ENCODE measurements at places on chromosomes 12 and 14. TPM values are rescaled to one million over a fixed set of nuclear protein-coding genes. Genes with fewer than 3 reads are reported as not detected.

GRCh38 chr14:96624661-96625425 lies 122.7 kb downstream of the PAPOLA start:
- no peak for DNase-seq
- no peaks in the 10 kb centered on the region for H3K36me3 ChIP-seq
- no peak overlapping the region for H3K4me3 ChIP-seq
- no peak overlapping the region for H3K27ac ChIP-seq
- H3K27me3 ChIP-seq = peaks cover 14% of the 10 kb centered on the region

- DNase-seq = no peak
- H3K27me3 ChIP-seq = peaks cover 13% of the 10 kb centered on the region
- H3K4me1 ChIP-seq = no peaks in the 10 kb centered on the region
- H3K4me3 ChIP-seq = no peak overlapping the region
- H3K27ac ChIP-seq = no peak overlapping the region
- no peaks in the 10 kb centered on the region for H3K36me3 ChIP-seq
Observed at GRCh38 chr14:71804992-71805391, 127.2 kb upstream of the RGS6 start.

DNA sequence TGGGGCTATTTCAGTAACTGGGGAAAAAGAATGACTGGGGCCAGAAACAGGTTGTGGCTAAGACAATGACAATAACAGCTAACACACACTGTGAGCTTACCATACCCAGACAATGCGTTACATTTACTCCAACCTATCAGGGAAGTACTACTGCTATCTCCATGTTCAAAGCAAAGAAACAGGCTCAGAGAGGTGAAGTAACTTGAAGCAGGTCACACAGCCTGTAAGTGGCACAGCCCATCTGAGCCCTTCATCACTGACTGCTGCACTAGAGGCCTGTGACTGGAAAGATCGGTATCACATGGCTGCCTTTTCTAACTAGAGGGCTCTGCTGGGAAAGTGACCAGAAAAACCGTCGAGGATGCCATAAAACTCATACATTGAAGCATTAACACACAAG lies 7.9 kb downstream of the GCN1 start:
- peaks cover 12% of the 10 kb centered on the region for H3K4me1 ChIP-seq
- H3K27ac ChIP-seq = no peak overlapping the region

GRCh38 chr12:85676816-85677749 lies 159.1 kb downstream of the RASSF9 start:
- no peak overlapping the region for H3K27ac ChIP-seq
- H3K4me3 ChIP-seq = no peak overlapping the region
- no peaks in the 10 kb centered on the region for H3K4me1 ChIP-seq
- DNase-seq = no peak
- no peaks in the 10 kb centered on the region for H3K27me3 ChIP-seq

GRCh38 chr12:21129906-21130305 lies 1.1 kb upstream of the SLCO1B1 start:
- no peaks in the 10 kb centered on the region for H3K27me3 ChIP-seq
- no peak for DNase-seq
- H3K4me3 ChIP-seq = no peak overlapping the region
- no peak overlapping the region for H3K27ac ChIP-seq
- no peaks in the 10 kb centered on the region for H3K4me1 ChIP-seq

GRCh38 chr14:60095781-60096450 lies 4.2 kb downstream of the PCNX4 start:
- DNase-seq = no peak
- H3K4me3 ChIP-seq = no peak overlapping the region
- peaks cover 20% of the 10 kb centered on the region for H3K36me3 ChIP-seq
- peaks cover 36% of the 10 kb centered on the region for H3K4me1 ChIP-seq
- H3K27ac ChIP-seq = no peak overlapping the region

GRCh38 chr12:90074086-90074485 lies 365.4 kb upstream of the ATP2B1 start:
- peaks cover 5% of the 10 kb centered on the region for H3K27me3 ChIP-seq
- H3K4me1 ChIP-seq = peaks cover 28% of the 10 kb centered on the region
- no peak for DNase-seq
- no peak overlapping the region for H3K4me3 ChIP-seq
- no peak overlapping the region for H3K27ac ChIP-seq

- DNase-seq = no peak
- H3K27ac ChIP-seq = no peak overlapping the region
- no peaks in the 10 kb centered on the region for H3K36me3 ChIP-seq
- no peak overlapping the region for H3K4me3 ChIP-seq
- no peaks in the 10 kb centered on the region for H3K4me1 ChIP-seq
Observed at GRCh38 chr12:18275981-18276380, 14.7 kb downstream of the PIK3C2G start.

GRCh38 chr12:64707362-64707761 lies 51.8 kb downstream of the GNS start:
- H3K36me3 ChIP-seq = peaks cover 8% of the 10 kb centered on the region
- H3K27me3 ChIP-seq = no peaks in the 10 kb centered on the region
- no peak overlapping the region for H3K27ac ChIP-seq
- DNase-seq = no peak

GRCh38 chr14:90336985-90337384 lies 5.2 kb upstream of the NRDE2 start:
- no peak overlapping the region for H3K27ac ChIP-seq
- peaks cover 6% of the 10 kb centered on the region for H3K4me1 ChIP-seq
- no peak overlapping the region for H3K4me3 ChIP-seq
- peaks cover 16% of the 10 kb centered on the region for H3K27me3 ChIP-seq

DNA sequence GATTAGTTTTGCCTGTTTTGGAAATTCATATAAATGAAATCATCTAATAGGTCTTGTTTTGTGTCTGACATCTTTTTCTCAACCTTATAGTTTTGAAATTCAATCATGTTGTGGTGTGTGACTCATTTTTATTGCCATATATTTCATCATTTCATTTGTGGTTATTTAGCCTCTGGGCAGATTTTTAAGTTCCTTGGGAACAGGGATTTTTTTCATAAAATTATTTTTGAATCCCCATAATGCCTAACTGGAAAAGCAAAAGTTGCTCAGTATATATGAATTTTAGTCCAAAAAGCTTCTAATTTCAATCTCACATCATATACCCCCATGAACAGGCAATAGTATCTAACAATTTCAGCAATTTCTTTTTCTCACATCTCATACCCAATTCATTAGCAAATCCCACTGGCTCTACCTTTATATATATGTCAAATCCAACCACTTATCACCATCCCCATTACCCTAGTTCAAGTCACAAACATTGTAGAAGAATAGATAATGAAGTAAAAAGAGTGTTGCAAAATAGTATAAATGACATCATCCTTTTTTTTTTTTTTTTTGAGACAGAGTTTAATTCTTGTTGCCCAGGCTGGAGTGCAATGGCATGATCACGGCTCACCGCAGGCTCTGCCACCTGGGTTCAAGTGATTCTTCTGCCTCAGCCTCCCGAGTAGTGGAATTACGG lies 2.6 kb upstream of the OR6J1 start:
- no peak overlapping the region for H3K4me3 ChIP-seq
- no peak for DNase-seq
- H3K4me1 ChIP-seq = peaks cover 5% of the 10 kb centered on the region
- no peak overlapping the region for H3K27ac ChIP-seq
- H3K27me3 ChIP-seq = no peaks in the 10 kb centered on the region
- H3K36me3 ChIP-seq = no peaks in the 10 kb centered on the region

- no peak for DNase-seq
- no peaks in the 10 kb centered on the region for H3K27me3 ChIP-seq
- no peak overlapping the region for H3K4me3 ChIP-seq
- no peak overlapping the region for H3K27ac ChIP-seq
- no peaks in the 10 kb centered on the region for H3K4me1 ChIP-seq
- H3K36me3 ChIP-seq = no peaks in the 10 kb centered on the region
Observed at GRCh38 chr14:51715250-51715649, 63.5 kb downstream of the FRMD6 start.

DNA sequence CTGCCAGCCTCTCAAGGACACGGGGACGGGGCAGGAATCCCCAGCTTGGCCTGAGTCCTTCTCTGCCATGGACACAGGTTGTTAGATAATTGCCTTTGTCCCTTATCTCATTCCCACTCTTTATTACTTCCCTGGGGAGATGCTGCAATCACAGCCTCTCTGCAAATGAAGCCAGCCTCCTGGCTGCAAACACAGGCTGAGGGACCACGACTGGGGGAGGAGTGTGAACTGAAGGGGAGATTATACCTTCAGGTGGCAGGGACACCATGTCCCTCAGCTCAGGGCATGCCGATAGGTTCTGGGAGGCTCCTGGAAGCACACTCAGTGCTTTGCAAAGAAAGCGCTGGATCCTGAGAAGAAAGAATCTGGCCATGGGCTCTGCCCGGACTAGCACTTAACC lies 16.1 kb upstream of the CHGA start:
- no peak for DNase-seq
- peaks cover 17% of the 10 kb centered on the region for H3K4me1 ChIP-seq

GRCh38 chr14:54784657-54785056 lies 118.0 kb downstream of the GCH1 start:
- H3K36me3 ChIP-seq = no peaks in the 10 kb centered on the region
- H3K27me3 ChIP-seq = no peaks in the 10 kb centered on the region
- no peak overlapping the region for H3K4me3 ChIP-seq
- H3K27ac ChIP-seq = no peak overlapping the region
- DNase-seq = no peak
- H3K4me1 ChIP-seq = no peaks in the 10 kb centered on the region

The MCRS1 gene
- 56.8 TPM for total RNA-seq

The TMX1 gene
- total RNA-seq = 58.1 TPM

The HOXC5 gene
- total RNA-seq = not detected

Measured in activated CD4-positive, alpha-beta memory T cell treated with anti-CD3 and anti-CD28 coated beads for 36 hours (primary cell).